ENCODE measurements at places on chromosomes 2 and 18. TPM values are rescaled to one million over a fixed set of nuclear protein-coding genes. Genes with fewer than 3 reads are reported as not detected.

The RAX gene
- not detected for total RNA-seq

The UGT1A6 gene
- 1.6 TPM for total RNA-seq

The C18orf32 gene
- total RNA-seq, result 21.6 TPM

The PRSS56 gene
- total RNA-seq, result 0.20 TPM

The KIAA2012 gene
- total RNA-seq, result not detected

The CFC1 gene
- total RNA-seq, result not detected
